Stimulated activated CD4-positive, alpha-beta T cell treated with anti-CD3 and anti-CD28 coated beads, TNF-alpha, amount 100 ng/mL, for 1 hour (primary cell): ENCODE measurements at places on chromosomes 4 and X.

DNA sequence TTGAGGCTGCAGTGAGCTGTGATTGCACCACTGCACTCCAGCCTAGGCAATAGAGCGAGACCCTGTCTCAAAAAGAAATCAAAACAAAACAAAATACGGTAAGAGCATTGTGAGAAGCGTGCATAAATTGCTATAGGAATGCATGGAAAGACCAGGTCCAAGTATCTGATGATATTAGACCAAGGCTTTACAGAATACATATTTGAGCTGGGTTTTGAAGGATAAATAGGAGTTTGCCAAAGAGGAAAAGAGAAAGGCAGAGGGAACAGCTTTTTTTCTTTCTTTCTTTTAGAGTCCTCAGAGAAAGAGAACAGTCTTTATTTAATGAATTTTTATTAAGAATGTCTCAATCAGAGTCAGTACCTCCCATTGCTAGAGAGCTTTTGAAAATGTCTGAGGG, 79.5 kb upstream of the PRPS1 start:
- DNase-seq: no peak

- DNase-seq: no peak
Observed at GRCh38 chrX:24027985-24028384, 999 bp upstream of the KLHL15 start.

DNA sequence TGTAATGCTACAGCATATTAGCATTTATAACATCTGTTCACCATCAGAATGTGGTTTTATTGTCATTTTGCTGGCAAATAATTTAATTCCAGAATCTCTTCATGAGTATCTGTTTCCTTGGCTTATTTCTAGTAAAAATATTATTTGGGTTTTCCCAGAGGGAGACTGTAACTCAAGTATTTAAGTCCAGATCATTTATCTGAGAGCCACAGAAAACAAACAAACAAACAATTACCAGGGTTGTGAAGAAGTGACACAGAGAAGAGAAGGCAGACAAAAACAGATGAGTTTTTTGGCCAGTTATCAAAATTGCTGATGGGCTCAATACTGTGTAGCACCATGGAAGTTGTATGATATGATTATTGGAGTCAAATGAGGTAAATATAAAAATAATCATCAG, 515.1 kb downstream of the TECRL start:
- no peak for DNase-seq

- DNase-seq: no peak
Observed at GRCh38 chrX:130594453-130594916, 192.7 kb downstream of the RBMX2 start.

- no peak for DNase-seq
Observed at GRCh38 chrX:50723006-50723405, 91.0 kb downstream of the SHROOM4 start.

DNA sequence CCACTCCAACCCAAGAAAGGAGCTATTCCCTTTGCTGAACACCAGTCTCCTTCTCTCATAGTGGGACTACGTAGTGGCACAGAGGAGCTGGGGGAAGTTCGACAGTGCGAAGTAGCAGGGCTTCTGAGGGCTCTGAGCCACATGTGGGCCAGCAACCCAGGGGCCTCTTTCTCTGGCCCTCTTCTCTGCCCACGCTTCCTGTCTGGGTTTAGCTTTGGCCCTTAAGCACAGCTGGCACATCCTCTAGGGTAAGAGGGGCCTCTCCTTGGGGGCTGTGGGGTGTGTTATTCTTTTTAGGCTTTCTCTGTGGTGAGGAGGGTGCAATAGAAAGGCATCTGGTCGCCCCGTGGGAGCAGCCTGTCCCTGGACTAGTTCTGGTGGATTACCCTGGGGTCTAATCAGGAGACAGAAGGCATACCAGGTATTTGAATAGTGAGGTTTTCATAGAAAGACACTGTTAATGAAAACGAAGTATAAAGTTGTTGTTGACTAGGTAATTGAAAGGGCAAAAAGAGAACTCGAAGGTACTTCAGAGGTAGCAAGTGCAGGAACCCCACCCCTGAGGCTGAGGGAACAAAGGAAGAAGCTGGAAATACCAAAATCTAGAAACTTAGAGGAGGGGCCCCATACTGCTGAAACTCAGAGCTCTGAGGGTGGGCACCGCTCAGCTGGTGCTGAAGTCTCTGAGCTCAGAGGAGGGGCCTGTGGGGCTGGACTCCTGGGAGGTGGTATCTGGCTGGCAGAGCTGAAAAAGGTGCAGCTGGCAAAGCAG, 151.9 kb upstream of the RPS6KA3 start:
- no peak for DNase-seq
